ENCODE measurements at places on chromosomes 4 and X.
A peak's percentile ranks its signal among the peaks of the same experiment; 100 is the strongest.

- DNase-seq: no peak
These were observed 110.0 kb upstream of the IGFBP7 start for GRCh38 chr4:57220172-57220571.

- DNase-seq: no peak
These were observed 2.9 kb upstream of the SEPSECS start for GRCh38 chr4:25163196-25163595.

- DNase-seq: no peak
These were observed 52.5 kb upstream of the TADA2B start for GRCh38 chr4:6990661-6991060.

- no peak for DNase-seq
These were observed 83.1 kb downstream of the TEX13C start for GRCh38 chrX:125402807-125403206.

DNA sequence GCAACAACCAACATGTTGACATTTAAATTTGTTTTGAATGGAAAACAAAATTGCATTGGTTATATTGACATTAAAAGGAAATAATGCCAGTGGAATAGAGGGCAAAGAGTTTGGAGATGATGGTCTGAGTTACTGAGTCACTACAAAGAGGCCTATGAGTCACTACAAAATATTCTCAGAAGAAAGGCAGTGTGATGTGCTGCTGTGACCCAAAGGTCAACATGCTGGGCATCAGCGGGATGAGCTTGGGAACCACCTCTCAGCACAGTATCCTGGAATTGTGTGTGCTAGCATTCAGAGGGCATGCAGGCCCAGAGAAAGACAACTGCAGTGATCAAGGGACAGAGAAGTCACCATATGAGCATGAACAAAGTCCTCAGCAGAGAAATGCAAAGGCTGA is 2.8 kb downstream of the CMC4 start:
- DNase-seq: no peak

- DNase-seq: no peak
These were observed 141.2 kb downstream of the PDGFC start for GRCh38 chr4:156830351-156830750.

GRCh38 chrX:40104630-40104984 is 6.8 kb upstream of the BCOR start:
- DNase-seq: peak; percentile 72
